ENCODE measurements at places on chromosomes 1 and 21. TPM values are rescaled to one million over a fixed set of nuclear protein-coding genes. Genes with fewer than 3 reads are reported as not detected.

NBPF10 gene
- total RNA-seq, result 1.5 TPM

PDE4B gene
- total RNA-seq, result 36.1 TPM

MFAP2 gene
- total RNA-seq, result not detected

KTI12 gene
- 12.5 TPM for total RNA-seq

Data from activated naive CD8-positive, alpha-beta T cell treated with anti-CD3 and anti-CD28 coated beads, Interleukin-2, amount 10 ng/mL, durations not matched to agents 7 days and 5 days (primary cell).